SJSA1 (cell line): ENCODE measurements at places on chromosomes 13 and 19.

GRCh38 chr13:111943229-111943795 lies 123.6 kb upstream of the SOX1 start:
- DNase-seq = peak; percentile 47

DNA sequence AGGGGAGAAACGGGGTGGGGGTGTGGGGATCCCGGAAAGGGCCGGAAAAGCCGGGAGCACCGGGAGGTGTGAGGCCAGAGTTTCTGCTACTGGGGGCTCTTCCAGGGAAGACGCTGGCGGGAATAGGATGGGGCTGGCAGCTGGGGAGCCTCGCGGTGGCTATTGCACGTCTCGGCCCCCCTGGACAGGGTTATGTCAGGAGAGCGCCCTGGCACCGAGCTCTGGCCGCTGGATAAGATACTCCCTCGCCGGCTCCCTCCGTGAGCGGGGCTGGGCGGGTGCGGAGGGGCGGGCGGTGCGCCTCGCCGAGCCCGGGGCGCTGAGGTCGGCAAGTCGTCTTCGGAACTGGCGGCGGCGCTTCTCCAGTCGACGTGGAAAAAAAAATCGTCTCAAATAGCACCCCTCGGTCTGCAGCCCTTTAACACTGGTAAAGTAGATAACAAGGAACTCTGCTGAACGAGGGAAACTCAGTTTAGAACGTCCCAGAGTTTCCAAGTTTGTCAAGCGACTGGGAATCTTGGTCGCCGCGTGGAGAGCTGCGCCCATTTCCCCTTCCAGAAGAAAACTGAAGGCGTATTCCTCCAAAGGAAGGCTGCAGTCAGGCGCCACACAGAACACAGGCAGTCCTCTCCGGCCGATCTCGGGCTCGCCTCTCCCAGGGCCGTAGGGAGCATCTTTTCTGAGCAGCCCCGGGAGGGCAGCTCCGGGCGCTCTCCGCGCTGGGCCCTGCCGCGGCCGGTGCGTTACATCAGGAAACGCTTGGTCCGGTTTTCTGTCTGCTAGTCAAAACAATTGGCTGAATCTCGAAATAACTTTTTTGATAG lies 115.1 kb downstream of the KCNRG start:
- peak; percentile 43 for DNase-seq

DNA sequence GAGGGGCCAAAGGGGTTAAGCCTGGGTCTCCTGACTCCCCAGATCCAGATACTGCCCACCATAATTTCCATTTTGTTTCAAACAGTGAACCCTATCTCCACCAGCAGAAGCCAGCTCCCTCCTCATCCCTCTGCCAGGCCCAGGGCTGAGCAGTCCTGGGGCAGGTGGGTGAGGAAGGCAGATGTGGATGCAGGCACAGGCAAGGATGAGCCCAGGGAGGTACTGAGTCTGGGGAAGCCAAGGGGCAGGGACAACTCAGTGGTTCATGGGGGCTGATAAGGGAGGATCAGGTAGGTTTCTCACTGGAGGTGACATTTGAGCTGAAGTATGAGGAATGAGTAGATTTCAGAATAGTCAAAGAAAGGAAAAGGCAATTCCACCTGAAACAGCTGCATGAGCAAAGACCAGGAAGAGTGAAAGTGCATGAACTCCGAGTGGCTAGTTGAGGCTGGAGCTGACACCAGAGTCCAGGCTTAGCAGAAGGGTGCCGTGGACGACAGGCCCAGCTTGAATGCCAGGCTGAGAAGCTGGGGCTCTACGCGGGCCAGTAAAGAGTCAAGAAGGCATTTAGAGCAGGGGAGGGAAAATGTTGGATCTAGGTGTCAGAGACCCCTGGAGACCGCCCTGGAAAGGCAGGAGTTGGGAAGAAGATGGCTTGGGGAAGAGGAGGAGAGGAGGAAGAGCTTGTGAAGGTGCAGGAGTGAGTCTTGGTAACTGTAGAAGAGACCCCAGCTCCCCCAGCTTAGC lies 10.3 kb downstream of the CIC start:
- no peak for DNase-seq

DNA sequence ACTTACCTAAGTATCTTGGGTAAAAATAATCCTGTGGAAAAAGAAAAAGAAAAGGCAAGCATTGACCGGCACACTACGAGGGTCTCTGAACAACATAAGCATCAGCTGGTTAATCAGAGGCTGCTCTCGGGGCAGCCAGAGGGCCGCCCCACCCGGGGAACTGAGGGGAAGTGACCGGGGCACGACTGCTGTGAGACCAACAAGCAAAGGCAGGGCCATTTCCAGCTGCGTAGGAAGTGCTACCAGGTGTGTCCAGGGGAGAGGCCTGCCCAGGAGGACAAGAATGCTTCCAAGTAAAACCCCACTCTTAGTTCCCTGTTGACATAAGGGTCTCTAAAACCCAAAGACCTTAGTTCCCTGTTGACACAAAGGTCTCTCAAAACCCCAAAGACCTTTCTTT lies 15.9 kb downstream of the GAS6 start:
- DNase-seq = peak; percentile 29

DNA sequence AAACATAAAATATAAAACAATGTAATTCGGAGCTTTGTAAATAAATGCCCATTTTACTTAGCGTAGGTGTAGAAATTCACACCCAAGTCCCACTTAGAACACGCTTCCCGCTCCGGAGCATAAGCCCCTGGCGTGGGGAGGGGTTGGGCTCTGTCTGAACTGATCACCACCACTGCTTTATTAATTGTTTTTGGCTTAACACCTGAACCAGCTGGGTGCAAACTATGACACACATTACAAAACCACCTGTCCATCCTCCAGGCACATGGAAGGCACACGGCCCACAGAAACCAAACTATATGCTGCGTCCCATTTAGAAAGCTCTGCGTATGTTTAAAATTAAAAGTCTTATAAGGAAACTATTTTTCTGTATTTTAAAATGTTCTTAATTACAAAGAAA lies 25.9 kb downstream of the RASA3 start:
- DNase-seq = no peak

- no peak for DNase-seq
Observed at GRCh38 chr13:26679411-26680122, 81.0 kb downstream of the GPR12 start.

DNA sequence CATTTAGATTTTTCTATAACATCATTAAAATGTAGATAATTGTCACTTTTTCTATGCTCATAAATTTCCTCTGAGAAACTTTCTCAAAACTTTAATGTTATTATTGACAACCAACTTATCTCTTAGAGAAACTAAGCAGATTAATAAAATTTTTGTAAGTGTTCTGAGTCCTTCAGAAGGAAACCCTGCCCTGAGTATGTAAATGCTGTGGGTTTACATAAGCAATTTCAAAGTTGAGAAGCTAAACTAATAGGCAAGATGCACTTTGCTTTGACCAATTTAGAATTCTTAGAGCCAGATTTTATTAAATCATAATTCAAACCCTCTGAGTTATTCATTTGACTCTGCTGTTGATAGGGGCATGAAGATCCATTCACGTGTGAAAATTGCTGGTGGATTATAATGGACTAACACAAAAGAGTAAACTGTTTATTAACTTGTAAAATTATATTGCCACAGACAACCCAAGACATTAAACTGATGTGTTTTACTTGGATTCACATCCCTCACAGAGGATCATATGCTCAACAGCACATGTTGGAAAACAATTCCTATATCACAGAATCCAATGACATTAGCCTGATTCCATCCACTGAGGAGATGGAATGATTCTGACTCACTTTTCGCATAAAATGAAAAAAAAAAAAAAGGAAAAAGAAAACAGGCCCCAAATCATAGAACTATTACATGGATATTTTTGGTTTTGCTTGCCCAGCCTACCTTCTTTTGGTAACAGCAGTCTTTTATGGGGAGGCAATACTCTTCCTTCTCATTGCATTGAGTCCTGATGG lies 453.7 kb upstream of the HTR2A start:
- no peak for DNase-seq

- DNase-seq = no peak
Observed at GRCh38 chr13:26112843-26113242, 61.0 kb upstream of the SHISA2 start.

- DNase-seq = no peak
Observed at GRCh38 chr19:10209315-10209714, 14.6 kb upstream of the DNMT1 start.

DNA sequence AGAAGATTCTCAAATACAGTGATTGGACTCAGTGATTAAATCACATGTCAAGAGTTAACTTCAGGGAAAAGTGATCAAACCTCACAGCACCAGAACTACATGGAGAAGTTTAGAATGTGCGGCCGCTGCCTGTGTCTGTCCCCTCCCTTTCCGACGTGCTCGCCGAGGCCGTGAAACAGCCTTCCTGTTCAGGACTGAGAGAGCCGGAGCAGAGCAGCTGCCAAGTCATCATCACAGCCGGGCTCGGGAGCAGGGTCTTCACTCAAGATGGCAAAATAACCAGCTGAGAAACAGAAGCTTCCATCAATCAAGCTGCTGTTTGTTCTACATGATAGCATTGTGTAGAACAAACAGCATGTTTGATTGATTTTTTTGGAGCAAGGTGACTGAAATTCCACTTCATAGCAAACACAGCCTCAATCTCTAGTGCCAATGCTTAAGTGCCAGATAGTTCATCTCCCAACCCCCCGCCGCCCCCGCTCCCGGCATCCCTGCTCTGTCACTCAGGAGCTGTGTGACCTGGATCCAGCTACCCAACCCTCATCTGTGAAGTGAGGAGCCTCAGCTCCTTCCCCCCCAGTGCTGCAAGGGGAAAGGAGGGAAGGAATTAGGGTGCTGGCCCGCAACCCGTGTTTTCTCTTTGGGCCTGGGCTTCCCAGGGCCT lies 70.6 kb downstream of the HSPH1 start:
- no peak for DNase-seq

GRCh38 chr19:35458731-35459391 lies 10.8 kb downstream of the FFAR2 start:
- DNase-seq = no peak

DNA sequence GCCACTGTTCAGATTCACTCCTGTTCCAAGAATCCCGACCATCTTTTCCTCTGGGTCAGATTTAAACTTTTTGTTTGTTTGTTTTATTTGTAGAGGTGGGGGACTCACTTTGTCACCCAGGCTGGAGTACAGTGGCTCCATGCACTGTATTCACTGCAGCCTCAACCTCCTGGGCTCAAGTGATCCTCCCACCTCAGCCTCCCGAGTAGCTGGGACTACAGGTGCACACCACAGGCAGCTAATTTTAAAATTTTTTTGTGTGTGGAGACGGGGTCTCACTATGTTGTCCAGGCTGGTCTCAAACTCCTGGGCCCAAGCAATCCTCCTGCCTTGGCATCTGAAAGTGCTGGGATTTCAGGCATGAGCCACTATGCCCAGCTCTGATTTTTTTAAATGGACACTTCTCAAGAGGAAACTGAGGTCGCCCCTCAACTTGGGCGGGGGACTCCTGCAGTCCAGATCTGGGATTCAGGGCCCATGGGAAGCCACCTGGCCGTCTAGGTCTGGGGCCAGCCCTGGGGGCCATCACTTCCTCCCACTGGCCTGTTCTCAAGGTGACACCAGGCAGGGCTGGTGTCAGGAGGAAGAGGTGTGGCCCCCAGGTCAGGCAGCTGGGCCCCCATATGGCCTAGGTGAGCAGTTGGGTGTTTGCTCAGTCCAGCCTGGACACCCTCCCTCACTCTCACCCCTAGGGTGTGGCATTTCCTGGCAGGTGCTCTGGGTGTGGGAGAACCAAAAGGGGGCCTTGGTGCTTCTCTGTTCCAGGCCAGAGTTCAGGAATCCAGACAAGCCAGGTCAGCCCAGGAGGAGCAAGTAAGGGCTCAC lies 1.3 kb downstream of the B3GNT3 start:
- no peak for DNase-seq
